ENCODE measurements at places on chromosomes 5 and 9.

DNA sequence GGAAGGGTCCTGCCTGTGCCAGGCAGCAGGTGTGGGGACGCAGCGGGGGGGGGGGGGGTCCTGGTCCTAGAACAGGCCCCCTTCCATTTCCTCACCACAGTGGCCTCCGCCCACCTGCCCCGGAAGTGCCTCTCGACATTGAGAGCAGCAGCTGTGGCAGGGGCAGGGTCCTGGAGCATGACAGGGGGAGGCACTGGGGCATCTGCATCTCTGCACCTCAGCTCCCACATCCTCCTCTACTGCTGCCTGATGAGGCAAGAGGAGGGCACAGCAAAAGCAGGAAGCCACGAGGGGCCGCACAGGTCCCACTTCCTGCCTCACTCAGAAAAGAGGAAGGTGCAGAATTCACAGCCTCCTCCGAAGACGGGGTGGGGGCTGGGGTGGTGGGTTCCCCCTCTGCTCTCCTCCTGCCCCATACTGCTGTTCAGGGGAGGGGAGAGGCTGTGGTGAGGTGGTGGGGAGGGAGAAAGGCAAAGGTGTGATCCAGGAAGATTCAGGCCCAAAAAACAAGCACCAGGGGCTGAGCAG is 14.8 kb downstream of the AKNA start:
- peak; percentile 69 for DNase-seq

- DNase-seq, result no peak
These were observed 88.8 kb downstream of the RGS7BP start for GRCh38 chr5:64594601-64595000.

- no peak for DNase-seq
These were observed 128.9 kb downstream of the NXNL2 start for GRCh38 chr9:88663771-88664419.

DNA sequence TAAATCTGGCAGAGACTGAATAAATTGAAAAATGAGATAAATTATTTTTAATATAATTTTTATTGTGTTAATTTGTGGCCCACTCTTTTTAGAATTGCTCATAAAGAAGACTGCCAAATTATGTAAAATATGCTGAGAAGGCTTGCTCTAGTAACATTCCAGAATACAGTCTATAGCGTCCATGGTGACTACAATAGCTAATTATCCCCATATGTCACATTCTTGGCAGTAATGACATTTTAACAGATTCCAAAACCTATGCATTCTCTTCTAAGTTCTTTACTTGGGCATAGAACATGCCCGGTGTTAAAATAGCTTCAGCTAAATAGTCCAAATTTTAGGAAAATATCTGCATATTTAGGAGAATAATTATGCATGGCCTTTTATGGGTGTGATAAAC is 697.0 kb upstream of the SEMA6A start:
- DNase-seq, result no peak

GRCh38 chr5:128749136-128749898 is 211.3 kb upstream of the FBN2 start:
- no peak for DNase-seq

GRCh38 chr9:70949239-70949638 is 172.2 kb downstream of the TRPM3 start:
- no peak for DNase-seq

GRCh38 chr9:21995666-21996398 is 1.2 kb downstream of the CDKN2B-AS1 start:
- no peak for DNase-seq

GRCh38 chr5:88883836-88884607 is 1.0 kb upstream of the MEF2C start:
- DNase-seq, result no peak

- DNase-seq, result no peak
These were observed 86.9 kb upstream of the TMEM161B start for GRCh38 chr5:88355490-88356050.

DNA sequence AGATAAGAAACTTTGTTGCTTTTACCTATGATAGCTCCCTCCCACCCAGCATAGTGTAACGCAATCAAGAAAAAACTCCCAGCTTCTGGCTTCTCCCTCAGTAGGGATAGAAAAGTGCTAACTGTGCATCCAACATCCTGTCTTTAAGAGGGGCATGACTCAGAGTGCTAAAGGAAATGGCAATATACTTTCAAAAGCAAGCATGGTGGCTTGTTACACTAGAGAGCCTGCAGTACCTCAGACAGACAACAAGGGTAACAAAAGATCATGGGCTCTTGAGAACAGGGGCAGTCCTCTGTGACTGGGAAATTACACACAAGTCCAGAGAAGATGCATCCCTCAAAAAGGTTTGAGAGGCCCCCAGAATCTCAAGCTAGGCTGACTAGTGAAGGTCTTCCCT is 37.8 kb downstream of the PRELID2 start:
- no peak for DNase-seq

DNA sequence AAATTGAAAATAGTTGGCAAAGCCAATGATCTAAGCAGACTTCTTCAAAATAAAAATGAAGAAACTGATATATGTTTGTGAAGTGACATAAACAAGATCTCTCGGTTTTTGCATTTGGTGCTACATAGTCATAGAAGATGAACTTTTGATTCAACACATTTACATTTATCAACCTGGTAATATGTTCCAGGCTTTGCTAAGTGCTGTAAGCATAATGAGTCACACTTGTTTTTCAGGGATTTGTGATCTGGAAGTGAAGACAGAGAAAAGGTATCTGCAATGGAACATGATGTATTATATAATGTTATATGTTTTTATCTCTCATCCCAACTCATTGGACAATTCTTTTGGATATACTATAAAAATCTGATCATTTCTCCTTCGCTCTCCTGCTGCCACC is 801.4 kb downstream of the BRINP1 start:
- no peak for DNase-seq

- no peak for DNase-seq
These were observed 278.3 kb downstream of the PDE4D start for GRCh38 chr5:59615272-59615671.

- DNase-seq, result no peak
These were observed 146.3 kb downstream of the SNX18 start for GRCh38 chr5:54663866-54664265.

DNA sequence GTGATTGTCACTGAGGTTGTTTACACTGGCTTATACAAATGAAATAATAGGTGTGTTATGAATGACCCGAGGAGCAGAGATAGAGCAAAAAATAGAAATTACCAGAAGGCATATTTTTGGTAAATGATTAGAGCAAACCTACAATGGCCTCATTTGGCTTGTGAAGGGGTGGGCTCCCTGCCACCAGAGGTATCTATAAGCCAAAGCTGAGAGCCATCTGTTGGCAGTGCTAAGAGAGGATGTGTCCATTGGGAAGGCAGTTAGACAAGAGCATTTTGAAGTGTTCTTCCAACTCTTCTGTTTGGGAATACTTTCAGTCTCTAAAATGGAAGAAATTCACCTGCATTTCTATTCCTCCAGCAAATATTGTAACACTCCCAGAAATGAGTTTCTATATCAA is 10.6 kb downstream of the NIPAL4 start:
- DNase-seq, result no peak

- DNase-seq, result no peak
These were observed 56.6 kb downstream of the RGS3 start for GRCh38 chr9:113520109-113520642.

DNA sequence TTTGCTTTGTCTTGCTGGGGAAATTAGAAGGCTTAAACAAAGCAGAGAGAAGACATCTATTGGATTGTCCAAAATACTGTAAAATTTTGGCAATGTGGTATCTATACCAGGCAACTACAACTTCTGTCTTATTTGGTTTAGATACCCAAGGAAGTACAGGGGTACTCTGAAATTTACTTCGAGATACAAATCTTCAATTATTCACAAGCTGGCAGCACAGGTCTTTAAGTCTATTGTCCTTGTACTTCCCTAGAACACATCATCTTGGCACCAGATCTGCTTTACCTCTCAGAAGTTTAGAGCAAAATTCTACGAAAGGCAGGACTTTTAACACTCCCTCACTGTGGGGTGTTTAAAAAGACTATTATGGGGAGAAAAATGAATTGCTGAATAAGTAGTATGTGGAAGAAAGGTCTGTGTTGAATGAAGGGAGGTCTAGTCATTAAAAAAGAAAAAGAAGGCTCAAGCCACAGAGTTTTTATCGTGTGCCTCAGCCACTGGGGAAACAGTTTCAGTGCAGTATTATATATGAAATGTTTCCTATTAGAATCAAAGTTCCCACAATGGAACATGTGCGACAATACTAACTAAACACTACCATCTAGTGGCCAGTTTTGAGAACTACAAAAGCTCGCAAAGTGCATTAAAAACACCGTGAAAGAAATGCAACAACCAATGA is 93.7 kb downstream of the PDE4D start:
- DNase-seq, result no peak

DNA sequence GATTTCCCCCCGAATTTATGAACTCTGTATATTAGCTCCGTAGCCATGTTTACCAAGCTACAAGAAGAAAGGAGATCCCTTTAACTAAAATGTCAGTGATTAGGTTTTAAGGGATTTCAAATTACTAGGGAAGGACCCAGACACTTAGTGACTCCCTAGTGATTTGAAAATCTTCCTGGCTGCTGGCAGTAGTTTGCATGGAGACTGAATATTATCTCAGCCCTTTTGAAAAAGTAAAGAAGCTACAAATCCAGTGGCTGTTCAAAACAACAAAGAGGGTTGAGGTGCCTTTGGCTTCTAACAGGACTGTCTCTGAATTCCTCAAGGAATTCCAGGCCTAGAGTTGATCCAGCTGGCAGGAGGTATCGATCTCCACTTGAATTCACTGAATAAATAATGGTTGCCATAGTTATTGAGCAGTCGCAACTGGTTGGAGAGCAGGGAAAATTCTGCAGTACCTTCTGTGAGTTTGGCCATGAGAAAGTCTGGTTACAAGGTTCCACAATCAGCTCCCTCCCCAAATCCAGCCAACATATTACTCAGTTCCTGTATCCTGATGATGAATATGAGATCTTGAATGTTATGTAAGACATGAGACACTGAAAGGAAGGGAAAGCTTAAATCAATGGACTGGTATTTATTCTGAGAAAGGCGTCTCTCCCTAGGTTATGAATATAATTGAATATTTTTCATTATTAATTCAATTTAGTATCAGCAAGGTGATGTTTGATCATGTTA is 37.7 kb downstream of the NR4A3 start:
- DNase-seq, result no peak

GRCh38 chr9:5481322-5482040 is 28.9 kb upstream of the PDCD1LG2 start:
- no peak for DNase-seq

- DNase-seq, result no peak
These were observed 359.6 kb downstream of the DEPDC1B start for GRCh38 chr5:60340326-60340725.

DNA sequence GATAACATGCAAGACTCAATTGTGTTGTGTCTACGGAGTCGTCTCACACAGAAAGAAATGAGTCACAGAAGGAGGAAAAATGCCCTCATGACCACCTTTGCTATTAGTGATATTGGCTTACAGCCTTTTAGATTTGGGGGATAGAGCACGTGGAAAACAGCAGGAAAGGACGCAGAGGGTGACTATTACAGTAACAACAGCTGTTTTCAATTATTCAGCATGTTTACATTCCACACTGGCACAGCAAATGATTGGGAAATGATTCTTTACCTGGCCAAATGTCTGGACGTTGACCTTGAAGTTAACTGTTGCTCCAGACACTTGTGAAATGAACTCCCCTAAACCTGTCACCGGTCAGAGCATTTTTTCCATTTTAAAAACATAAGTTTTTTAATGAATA is 46.8 kb downstream of the APTX start:
- no peak for DNase-seq

DNA sequence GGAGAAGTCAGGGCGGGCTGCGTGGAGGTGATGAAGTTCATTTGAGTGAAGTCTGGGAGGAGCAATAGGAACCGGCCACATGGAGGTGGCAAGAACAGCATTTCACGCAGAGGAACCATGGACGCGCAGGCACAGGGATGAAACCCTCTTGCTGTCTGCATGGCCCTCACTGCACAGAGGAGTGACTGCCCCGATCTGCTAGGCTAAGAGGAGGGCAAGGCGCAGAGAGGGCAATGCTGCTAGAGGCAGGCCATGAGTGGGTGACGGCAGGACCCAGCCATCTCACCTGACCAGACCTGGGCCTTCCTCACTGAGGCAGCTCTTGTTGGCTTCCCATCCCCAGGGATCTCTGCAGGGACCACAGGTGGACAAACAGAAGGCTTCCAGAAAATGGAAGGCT is 90.3 kb downstream of the BARX1 start:
- no peak for DNase-seq

DNA sequence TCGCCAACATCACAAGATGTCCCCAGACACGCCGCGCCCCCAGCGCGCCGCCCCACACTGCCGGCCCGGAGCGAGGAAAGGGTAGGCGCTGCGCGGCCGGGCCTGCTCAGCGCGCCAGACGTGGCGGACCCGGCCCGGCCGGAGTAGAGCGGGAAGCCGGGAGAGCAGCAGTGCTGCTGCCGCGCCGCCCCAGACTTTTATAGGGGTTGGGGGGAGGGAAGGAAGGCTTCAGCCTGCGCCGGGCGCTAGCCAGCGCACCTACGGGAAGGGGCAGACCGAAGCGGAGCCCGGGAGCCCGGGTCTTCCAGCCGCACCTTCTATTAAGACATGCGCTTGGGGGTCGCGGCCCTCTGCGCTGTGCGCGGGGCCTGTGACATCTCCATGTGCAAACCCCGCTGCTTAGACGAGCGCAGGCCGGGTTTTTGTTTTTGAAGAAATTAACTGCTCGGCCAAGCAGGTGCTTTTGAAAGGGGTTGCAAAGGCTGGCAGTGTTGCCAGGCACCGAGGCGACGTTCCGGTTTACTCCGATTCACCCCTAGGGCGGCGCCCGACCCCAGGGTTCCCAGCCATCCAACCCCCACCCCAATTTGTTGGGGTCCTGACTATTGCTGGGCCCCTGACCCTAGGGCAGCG is 353 bp upstream of the PAX5 start:
- no peak for DNase-seq

- DNase-seq, result no peak
These were observed 46.7 kb downstream of the PSD2 start for GRCh38 chr5:139842321-139842720.

DNA sequence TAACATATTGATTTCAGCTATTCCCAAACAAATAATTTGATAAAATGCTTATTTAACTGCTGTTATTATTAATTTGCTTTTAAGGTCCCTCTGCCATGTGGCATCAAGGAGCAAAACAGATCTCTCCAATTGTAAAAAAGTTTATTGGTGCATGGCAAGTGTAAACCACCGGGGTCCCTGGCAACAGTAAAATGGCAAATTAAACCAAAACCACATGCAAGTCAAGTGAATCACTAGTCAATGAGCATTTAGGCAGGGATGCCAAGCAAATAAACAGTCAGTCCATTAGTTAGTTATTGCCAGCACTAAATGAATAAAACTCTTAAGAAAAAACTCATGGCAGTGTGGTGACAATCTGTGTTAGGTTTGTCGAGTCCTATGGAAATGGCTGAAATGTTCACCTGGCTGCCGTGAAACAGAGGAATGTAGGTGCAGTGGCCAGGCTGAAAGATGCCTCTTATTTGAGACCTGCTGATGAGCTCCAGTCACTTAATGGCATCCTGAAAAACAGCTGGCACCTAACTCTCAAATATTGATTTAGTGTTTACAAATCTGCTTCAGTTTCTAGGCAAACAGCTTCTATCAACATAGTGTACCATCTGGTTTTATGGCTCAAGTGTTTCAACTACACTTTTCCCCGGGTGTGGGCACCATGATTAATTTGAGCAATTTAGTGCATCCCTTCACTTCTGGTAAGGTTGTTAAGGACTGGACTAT is 296.5 kb upstream of the ITGA1 start:
- DNase-seq, result no peak

GRCh38 chr5:7606840-7607465 is 211.0 kb downstream of the ADCY2 start:
- DNase-seq, result no peak
